AG08395 (cell line): ENCODE measurements at places on chromosomes 6 and 20.

GRCh38 chr20:4151991-4152695 is 136.8 kb upstream of the RNF24 start:
- peak; percentile 24 for DNase-seq

DNA sequence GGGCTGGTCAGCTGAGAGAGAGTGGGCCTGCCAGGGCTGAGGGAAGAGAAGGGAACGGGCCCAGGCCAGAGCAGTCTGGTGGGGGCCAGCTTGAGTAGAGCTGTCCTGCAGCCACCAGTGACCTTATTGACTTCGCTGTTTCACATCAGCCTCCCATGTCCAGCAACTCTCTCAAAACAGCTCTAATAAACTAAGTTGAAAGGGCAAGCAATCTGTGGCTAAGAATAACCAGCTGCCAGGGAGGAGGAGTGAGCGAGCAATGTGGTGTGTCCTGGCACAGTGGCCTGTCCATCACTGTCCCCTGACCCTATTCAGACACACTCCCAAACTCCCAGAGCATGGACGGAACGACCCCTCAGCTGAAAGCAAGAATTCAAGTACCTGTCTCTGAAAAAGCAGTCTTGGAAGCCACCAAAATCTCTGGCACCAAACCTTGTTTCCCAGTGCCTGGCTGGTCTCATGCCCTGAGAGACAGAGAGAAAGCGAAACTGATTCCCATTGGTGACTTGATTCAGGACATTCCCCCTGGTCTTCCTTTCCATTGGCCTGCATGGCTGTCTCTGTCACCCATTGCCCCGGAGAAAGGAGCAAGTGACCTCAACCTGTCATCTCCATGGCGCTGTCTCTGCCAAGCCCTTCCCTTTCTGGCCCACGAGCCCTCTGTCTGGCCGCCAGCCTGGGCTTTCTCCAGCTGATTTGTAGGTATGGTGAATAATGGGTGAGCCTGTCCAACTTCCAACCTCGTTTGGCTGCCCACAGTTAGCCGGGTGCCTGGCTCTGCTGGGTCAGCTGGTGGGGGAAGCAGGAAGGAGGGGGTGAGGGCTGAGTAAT is at the start of gene DDO:
Gene DDO (minus strand): TSS at position 490 of the 831 bp plus-strand sequence. CDS start 2,113 bp downstream, outside the sequence.
- DNase-seq: peak; percentile 80

DNA sequence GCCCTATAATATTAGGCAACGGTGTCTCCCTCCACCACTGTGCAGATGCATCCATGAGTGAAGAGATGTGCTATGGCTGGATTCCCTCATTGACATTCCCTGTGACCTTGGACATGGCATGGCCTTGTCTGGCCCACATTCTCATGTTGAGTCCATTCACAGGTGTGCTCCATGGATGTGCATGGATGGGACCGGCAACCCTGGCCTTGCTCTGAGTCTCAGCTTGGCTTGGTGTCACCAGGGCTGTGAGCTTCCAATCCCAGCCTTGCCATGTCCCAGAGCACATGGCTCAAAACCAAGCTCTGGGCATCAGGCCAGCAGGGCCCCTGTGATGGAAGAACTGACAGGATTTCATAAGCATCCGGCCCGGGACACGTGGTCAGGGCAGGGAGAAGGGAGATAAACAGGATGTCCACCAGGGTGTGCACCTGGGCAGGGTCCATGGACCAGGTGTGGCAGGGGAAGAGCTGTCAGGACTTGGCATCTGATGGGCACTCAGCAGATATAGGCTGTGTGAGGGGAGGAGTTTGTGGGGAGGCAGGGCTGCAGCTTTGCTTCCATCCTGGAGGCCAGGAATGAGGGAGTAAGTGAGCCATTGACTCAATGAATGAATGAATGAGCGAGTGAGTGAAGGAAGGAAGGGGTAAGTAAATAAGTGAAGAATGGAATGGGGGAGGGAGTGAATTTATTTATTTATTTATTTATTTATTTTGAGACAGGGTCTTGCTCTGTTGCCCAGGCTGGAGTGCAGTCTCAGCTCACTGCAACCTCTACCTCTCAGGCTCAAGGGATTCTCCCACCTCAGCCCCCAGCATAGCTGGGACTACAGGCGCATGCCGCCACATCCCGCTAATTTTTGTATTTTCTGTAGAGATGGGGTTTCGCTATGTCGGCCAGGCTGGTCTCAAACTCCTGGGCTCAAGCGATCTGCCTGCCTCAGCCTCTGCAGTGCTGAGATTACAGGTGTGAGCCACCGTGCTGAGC is 15.7 kb downstream of the NRSN2 start:
- peak; percentile 74 for DNase-seq

- no peak for DNase-seq
These were observed 135.6 kb downstream of the HIVEP1 start for GRCh38 chr6:12147557-12148316.

GRCh38 chr6:151876122-151876521 is 68.6 kb downstream of the ESR1 start:
- no peak for DNase-seq

GRCh38 chr6:118135371-118135770 is 228.3 kb downstream of the SLC35F1 start:
- no peak for DNase-seq

- DNase-seq: no peak
These were observed 8.2 kb downstream of the PRPH2 start for GRCh38 chr6:42714098-42714761.

DNA sequence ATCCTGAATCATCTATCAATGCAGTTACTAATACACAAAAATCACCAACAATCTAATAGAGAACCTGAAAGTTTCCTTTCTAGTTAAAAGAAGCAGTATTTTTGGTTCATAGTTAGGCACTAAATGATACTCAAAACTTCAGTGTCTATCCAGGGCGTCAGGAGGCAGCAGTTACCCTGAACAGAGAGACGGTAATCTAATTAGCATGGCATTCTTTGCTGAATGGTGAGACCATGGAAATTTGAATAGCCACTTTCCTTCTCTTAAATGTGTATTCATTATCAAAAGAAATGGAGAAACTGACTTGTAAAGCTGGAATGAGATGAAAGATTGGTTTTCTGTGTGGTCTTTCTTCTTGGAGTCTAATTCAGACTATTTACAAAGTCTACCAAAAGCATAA is 146.6 kb upstream of the BMP5 start:
- no peak for DNase-seq

- peak; percentile 50 for DNase-seq
These were observed 129.3 kb upstream of the UST start for GRCh38 chr6:148617530-148617929.

DNA sequence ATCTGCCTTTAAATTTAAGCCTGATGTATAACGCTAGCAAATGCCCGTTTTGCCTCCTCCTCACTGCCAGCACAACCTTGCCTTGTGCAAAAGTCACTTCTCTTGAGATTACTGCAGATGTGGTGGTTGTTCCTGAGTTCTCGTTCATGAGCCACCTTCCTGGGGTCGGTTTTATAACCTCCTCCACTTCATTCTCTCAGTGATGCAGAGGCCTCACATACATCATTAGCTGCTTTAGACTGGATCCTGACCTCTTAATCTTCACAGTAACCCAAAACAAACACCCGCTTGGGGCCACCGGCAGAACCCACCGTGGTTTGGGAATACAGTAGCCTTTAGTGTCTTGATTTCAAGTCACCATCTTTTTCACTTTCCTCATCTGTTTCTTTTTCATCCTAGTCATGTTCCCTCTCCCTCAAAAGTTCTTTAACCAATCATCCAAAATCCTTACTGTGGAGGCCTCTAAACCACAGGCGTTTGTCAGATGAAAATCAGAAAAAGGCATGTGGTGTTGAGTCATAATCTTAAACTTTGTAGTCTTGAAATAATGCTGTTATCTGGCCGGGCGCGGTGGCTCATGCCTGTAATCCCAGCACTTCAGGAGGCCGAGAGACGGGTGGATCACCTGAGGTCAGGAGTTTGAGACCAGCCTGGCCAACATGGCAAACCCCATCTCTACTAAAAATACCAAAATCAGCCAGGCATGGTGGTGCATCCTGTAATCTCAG is 430.3 kb upstream of the SOX4 start:
- peak; percentile 40 for DNase-seq

- no peak for DNase-seq
These were observed 5.7 kb upstream of the TAB2 start for GRCh38 chr6:149311766-149312165.

DNA sequence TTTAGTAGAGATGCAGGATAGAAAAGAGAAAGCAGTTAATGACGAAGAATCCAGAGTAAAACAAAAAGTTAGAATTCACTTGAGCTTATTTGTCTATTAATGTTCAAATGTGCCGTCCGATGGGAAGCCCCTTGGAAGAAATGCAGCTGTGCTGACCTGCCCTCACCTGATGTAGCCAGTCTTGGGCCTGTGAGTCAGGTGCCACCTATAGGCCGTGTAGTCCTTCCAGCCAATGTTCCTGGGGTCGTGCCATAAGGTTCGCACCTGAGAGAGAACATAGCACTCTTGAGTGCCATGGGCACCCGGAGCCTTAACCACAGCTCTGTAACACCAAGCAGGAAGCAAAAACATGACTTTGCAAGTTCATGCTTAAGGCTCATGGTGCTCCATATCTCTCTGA is 32.4 kb downstream of the THBS2 start:
- no peak for DNase-seq

DNA sequence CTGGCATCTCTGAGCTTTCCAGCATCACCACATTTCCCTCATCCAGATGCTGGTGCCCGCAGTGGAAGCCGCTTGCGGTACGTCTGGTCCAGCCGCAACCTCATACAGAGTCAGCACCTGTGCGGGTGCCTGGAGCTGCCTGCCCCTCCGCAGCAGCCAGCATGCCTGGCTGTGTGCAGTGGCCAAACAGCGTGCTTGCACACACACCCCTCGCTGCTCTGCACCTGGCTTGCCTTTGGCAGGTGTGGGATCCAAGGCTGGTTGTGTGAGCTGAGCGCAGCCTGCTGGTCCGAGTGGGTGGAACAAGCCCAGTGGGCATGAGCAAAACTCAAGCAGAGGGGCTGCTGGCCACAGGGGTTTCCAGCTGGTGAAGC is 3.1 kb upstream of the HINT3 start:
- no peak for DNase-seq

GRCh38 chr20:30486103-30486478 is 771.4 kb upstream of the DEFB115 start:
- no peak for DNase-seq

- no peak for DNase-seq
These were observed 50.6 kb upstream of the SLC2A12 start for GRCh38 chr6:134103006-134103405.

DNA sequence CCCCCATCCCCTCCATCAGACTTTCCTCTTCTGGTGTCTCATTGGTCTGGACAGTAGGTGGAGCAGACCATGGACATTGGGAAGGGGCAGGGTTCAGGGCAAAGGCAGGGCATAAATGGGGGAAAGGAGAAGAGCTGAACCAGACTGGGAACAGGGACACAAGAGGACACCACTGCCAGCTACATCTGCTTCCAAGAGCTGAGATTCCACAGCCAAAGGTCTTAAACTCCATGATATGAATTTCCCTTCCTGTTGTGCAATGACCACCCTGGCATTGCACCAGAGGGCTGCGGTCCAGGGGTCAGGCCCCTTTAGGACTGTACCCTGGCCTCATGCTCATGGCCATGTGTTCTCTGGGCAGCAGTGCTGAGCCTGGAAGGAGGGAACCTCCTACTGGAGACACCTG is 137.9 kb downstream of the MAFB start:
- DNase-seq: no peak

DNA sequence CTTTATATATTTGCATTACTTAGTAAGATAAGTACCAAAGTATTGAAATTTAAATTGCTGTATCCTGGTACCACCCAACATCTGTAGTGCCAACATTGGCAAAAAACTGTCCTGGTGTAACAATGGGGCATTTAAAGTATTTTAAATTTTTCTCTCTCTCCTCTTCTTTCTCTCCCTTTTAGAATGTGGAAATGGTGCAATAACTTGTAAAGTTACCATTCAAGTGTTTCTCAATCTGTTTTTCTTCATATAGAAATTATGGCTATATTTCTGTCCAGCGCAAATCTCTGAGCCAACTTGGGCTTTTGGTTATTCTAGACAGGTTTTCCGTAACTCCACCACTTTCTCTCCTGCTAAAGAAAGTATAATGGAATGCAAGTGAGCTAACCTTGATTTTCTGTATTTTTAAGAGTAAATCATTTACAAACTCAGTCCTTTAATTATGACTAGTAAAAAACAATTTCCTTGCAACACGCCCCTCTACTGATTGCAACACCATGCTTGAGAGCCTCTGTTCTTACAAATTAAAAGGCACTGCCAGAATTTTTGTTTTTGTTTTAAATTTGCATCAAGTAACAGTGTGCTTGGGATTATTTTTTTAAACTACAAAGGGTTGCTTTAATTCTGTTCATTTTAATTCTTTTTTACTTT is 324.2 kb upstream of the CITED2 start:
- DNase-seq: no peak

GRCh38 chr6:119466226-119466625 is 116.7 kb upstream of the MAN1A1 start:
- DNase-seq: no peak

DNA sequence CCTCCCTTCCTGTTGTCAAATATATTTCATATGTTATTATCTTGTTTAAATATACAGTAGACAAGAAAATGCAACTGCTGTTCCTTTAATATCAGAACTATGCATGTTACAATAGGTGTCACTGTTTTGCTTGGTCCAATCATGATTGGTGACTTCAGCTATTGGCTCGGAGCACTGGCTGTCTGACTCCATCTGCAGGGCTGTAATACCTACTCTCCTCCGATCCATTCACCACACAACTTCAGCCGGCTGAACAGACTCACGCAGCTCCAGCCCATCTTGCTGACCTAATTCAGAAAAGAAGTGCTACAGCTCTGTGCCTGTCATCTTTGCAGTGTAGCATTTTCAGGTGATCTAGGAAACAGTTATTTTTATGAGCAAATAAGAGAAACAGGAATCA is at the start of gene BTBD3:
Gene BTBD3 (plus strand): TSS at position 231 of the 400 bp plus-strand sequence. CDS start 383 bp downstream, outside the sequence.
- DNase-seq: peak; percentile 79

- DNase-seq: no peak
These were observed 178.0 kb downstream of the TAF4 start for GRCh38 chr20:61887596-61888093.

- no peak for DNase-seq
These were observed 148.9 kb upstream of the SIM1 start for GRCh38 chr6:100613656-100614055.

DNA sequence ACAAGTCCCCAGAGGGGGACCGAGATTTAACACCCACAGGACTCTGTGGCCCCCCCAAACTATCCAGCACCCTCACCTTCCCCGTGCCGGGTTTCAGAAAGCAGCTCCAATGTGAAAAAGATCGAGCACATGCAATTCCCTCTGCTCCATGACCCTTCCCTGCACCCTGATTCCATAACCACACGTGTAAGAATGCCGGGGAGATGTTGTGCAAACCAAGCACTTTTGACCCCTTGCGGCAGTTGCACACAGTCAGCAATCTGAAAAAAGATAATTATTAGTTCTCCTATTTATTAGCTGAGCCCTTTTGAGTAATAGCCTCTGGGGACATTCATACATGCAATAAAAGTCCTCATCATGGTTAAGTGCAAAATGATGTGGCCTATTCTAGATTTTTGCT is 13.0 kb downstream of the FOXQ1 start:
- no peak for DNase-seq
